Stimulated activated CD4-positive, alpha-beta T cell treated with anti-CD3 and anti-CD28 coated beads, Interleukin-15, amount 100 ng/mL, for 48 hours (primary cell): ENCODE measurements at places on chromosomes 16 and 17.

GRCh38 chr16:75292691-75293090 lies 41.3 kb upstream of the BCAR1 start:
- no peak for DNase-seq

GRCh38 chr17:76145231-76146052 lies 4.4 kb upstream of the FOXJ1 start:
- DNase-seq, result no peak

DNA sequence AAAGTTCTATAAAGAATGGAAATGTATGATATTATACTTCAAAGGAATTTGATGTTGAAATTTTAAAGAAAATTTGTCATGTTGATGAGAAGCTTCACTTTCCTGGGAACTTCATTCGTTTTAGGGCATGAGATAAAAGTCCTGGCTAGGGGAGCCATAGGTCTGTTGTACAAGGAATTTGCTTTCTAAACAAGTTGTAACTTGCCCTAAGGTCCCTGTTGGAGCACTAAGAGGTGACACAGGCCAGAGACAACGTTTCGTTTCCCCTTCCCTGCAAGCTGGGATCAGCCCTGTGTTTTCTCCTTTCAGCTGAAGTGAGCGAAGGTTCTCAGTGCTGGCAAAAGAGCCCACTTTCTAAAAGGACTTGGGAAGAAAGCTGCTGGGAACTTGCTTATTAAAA lies 16.6 kb downstream of the PLD6 start:
- no peak for DNase-seq

DNA sequence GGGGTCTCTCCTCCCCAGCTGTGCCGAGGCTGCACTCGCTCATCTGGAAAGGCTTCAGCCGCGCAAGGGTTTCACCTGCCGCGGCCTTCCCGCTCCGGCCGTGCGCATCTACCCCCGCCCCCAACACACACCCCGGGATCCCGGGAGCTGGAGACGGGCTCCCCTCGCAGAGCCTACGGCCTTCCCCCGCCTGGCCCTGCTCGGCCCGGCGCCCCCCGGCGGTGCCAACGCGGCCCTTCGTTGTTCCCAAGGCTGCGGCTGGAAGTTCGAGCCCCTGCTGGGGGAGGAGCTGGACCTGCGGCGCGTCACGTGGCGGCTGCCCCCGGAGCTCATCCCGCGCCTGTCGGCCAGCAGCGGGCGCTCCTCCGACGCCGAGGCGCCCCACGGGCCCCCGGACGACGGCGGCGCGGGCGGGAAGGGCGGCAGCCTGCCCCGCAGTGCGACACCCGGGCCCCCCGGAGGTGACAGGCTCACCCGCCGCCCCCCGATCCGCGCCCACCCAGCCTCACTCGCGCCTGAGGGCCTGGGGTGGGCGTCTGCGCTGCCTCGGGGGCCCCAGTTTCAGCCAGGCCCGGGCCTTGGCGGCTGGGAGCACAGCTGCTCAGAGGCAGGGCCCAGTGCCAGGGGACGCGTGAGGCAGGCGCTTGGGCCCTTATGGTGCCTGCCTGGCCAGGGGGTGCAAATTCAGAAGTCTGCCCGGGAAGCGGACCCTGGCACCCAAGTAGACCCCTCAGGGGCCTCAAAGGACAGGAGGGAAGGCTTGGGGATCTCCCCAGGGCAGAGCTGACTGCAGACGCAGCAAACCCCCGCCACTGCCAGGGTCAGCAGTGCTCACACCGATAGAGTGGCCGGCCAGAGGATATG lies 11.2 kb downstream of the GALK1 start:
- DNase-seq, result no peak

GRCh38 chr17:79870540-79870939 lies 31.3 kb upstream of the CBX4 start:
- DNase-seq, result no peak
